A549 treated with GW870086 at 1 μM for 4 hours (cell line): ENCODE measurements at places on chromosomes 3 and 15. TPM values are rescaled to one million over a fixed set of nuclear protein-coding genes. Genes with fewer than 3 reads are reported as not detected.

ACAN gene
- total RNA-seq: 0.41 to 1.1 TPM (median 0.86 TPM) in 5 replicates

SCN5A gene
- 0.53 to 2.6 TPM (median 1.0 TPM) in 5 replicates for total RNA-seq

DYNC1LI1 gene
- 39.6 to 48.5 TPM (median 42.3 TPM) in 5 replicates for total RNA-seq

TLR9 gene
- 0.09 TPM in 1 of 5 replicates, not detected in the others for total RNA-seq

MYZAP gene
- 1.0 to 1.7 TPM (median 1.2 TPM) in 5 replicates for total RNA-seq

ZBED2 gene
- total RNA-seq: 0.11 to 0.29 TPM (median 0.16 TPM) in 5 replicates

STAC gene
- 2.1 to 2.6 TPM (median 2.4 TPM) in 5 replicates for total RNA-seq

CLSTN2 gene
- 0.03 to 0.07 TPM (median 0.03 TPM) in 5 replicates for total RNA-seq

CCDC39 gene
- total RNA-seq: 0.17 TPM in 1 of 5 replicates, not detected in the others

P3H2 gene
- 24.9 to 37.4 TPM (median 31.8 TPM) in 5 replicates for total RNA-seq

PDZRN3 gene
- total RNA-seq: not detected in 5 replicates

CCDC54 gene
- not detected in 5 replicates for total RNA-seq

HCN4 gene
- 0.22 to 0.37 TPM (median 0.26 TPM) in 5 replicates for total RNA-seq

PKM gene
- total RNA-seq: 2,891 to 3,252 TPM (median 3,147 TPM) in 5 replicates

MESP1 gene
- total RNA-seq: 1.7 to 7.3 TPM (median 5.2 TPM) in 5 replicates

RLBP1 gene
- not detected in 5 replicates for total RNA-seq

MCF2L2 gene
- total RNA-seq: 0.07 to 0.55 TPM (median 0.13 TPM) in 4 of 5 replicates, not detected in the other

PRR20G gene
- total RNA-seq: 0.64 to 1.1 TPM (median 0.80 TPM) in 5 replicates

CGGBP1 gene
- total RNA-seq: 33.4 to 38.5 TPM (median 35.6 TPM) in 5 replicates

SPINK8 gene
- total RNA-seq: not detected in 5 replicates

MORC1 gene
- total RNA-seq: not detected in 5 replicates

SMCO1 gene
- not detected in 5 replicates for total RNA-seq

CCDC13 gene
- total RNA-seq: 0.41 to 0.61 TPM (median 0.46 TPM) in 5 replicates

AADACL2 gene
- total RNA-seq: not detected in 5 replicates

DISP2 gene
- 0.58 to 2.5 TPM (median 1.6 TPM) in 5 replicates for total RNA-seq

LRRC31 gene
- not detected in 5 replicates for total RNA-seq

RAD51 gene
- 17.1 to 23.6 TPM (median 18.8 TPM) in 5 replicates for total RNA-seq

LRRC2 gene
- total RNA-seq: not detected in 5 replicates

MASP1 gene
- 0.03 to 0.28 TPM in 2 of 5 replicates, not detected in the others for total RNA-seq

ZNF80 gene
- total RNA-seq: not detected in 5 replicates

PRKAR2A gene
- 14.5 to 21.4 TPM (median 16.9 TPM) in 5 replicates for total RNA-seq

GATA2 gene
- total RNA-seq: 4.1 to 5.5 TPM (median 5.3 TPM) in 5 replicates

HES1 gene
- total RNA-seq: 10.7 to 13.9 TPM (median 12.7 TPM) in 5 replicates

CLDN11 gene
- 0.17 to 0.32 TPM (median 0.28 TPM) in 4 of 5 replicates, not detected in the other for total RNA-seq

LRRC3B gene
- total RNA-seq: not detected in 5 replicates

SCAANT1 gene
- total RNA-seq: not detected in 5 replicates

ACKR2 gene
- 0.08 to 0.10 TPM in 2 of 5 replicates, not detected in the others for total RNA-seq
